ENCODE measurements at places on chromosomes 13 and 19.

- no peak for DNase-seq
Observed at GRCh38 chr19:13112555-13112954, 4.0 kb downstream of the TRMT1 start.

- no peak for DNase-seq
Observed at GRCh38 chr13:46058268-46058667, 5.7 kb upstream of the ZC3H13 start.

DNA sequence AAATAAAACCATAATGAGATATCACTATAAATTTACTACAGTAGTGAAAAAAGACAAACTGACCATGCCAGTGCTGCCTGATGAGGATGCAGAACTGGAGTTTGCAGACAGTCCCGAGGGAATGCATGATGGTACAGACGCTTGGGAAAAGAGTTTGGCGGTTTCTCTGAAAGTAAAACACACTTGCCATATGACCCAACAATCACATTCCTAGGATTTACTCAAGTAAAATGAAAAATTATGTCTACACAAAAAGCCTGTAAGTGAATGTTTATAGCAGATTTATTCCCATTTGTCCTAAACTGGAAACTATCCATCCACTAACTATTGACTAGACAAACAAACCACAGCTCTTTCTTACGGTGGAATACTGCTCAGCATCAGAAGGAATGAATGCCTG is 271.0 kb downstream of the DNAJC15 start:
- no peak for DNase-seq

- DNase-seq: no peak
Observed at GRCh38 chr19:8308891-8309291, 733 bp upstream of the CD320 start.

GRCh38 chr13:79780240-79780639 is 299.3 kb downstream of the NDFIP2 start:
- no peak for DNase-seq

DNA sequence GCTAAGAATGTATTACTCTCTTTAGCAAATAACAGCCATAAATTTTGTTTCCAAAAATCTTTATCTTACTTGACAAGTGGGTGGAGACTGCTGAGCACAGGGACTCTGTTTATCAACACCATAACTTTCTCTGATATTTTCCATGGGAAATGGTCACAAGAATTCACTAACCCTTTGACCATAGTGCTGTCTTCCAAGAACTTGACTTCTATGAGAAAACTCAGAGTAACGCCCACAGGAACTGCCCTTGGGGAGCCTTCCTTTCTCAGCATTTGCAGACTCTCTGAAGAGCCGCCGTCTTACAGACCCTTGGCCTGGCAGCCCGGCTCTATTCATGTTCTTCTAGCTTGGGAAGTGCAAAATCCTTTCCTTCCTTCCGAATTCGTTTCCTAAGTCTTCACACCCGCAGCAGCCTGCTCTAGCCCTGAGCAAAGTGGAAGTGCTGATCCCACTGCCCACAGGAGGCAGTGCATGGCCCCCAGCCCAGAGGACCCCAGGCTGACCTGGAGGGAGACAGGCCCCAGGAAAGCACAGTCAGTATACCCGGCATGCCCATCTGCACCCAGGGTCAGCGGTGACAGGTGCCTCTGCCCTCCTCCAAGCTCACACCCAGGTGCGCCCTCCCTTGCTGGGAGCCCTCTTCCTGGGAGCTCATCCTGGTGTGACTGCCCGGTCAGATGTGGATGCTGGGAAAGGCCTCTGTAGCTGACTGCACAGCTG is 10.2 kb downstream of the GAS6 start:
- no peak for DNase-seq

DNA sequence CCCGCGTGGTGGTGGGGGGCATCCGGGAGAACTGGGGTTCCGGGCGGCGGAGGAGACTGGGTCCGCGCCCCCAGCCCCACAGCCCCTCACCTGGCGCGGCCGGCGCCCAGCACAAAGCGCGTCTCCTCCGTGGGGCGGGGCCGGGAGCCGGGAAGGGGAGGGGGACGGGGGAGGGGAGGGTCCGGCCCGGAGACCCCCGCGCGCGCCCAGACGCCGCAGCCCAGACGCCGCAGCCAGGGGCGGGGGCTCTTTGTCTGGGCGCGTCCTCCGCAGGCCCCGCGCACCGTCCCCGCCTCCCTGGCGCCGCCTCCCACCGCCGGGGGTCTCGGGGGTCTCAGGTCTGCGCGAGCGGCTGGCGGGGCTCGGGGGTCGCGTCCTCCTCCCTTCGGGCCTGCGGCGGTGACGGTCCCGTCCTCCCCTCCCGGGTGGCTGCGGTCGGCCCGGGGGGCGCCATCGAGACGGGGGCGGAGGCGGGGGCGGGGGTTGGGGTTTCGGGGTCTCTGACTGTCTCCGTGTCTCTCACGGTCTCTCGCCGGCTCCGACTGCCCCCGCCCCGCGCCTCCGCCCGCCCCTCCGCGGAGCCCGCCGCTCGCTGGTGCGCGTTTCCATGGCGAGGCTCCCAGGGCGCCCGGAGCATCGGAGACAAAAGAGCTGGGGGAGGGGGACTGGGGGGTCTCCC is at the start of gene PLPPR3:
Gene PLPPR3 (minus strand): TSS at position 131 of the 679 bp plus-strand sequence. CDS start 396 bp downstream, outside the sequence.
- DNase-seq: peak; percentile 79

DNA sequence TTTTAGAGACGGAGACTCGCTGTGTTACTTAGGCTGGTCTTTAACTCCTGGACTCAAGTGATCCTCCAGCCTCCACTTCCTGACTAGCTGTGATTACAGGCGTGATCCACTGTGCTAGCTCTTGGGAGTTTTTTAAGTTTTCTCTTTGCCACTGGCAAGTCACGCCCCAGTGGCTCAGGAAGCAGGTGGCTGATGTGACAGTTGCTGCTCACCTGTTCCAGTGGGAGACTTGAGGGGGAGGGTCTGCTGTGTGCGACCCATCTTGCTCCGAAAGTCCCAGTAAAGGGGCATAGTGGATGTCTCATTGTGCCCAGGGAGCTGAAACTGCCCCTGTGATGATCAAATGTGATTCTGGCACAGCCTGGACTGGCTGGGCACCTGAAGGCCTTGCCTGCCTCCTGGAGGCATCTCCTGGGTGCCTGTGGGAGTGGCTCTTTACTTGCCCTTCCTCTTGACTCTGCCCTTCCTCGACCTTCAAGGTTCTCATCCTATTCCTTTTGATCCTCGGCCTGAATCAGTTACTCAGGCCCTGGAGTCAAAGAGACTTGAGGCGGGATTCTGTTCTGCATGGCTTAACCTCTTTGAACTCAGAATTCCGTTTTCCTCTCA is 7.8 kb downstream of the SMARCA4 start:
- DNase-seq: no peak

DNA sequence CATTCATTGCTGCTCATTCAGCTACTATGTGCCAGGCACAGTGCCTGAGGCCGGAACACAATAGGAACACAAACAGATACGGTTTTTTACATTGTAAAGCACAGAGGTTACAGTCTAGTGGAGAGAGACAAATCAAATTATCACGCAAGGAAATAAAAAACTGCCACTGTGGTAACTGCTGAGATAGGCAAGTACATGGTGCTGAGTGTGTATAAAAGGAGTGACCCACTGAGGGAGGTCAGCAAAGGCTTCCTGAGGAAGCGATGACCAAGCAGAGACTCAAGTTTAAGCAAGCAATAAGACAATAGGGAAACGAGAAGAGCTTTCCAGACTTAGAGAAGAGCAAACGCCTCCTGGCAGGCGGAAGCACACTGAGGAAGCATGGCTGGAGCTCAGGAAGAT is 56.4 kb downstream of the NUFIP1 start:
- no peak for DNase-seq

GRCh38 chr19:51333836-51334460 is 8.0 kb downstream of the VSIG10L start:
- DNase-seq: no peak

DNA sequence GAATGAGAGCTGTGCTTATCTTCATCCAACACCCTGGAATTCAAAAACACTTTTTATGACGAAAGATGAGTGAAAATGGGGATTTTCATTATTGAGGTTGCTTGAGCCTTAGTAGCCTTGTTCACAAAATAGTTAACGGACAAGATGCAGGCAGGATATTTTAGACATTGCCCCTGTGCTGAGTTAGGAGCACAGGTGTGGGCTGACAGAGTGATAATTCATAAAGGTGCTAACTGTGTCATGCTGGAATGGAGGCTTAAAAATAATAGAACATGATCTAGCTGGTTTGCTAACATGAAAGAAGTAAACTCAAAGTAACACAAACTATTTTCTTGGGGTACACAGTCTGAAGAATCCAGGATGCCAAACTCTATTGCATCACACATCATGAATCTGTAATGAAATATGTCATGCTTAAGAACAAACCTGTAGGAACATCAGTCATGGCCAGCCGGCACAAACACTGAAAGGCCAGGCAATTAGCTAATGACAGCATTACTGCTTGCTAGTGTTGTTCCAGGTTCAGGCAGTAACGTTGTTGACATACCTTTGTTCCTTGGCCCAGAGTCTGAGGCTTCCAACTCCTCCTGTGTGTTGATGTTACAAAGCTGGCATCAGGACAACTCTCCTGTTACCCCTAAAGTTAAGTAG is 55.3 kb downstream of the FRY start:
- DNase-seq: no peak

GRCh38 chr19:8461376-8461775 is 16.6 kb downstream of the HNRNPM start:
- DNase-seq: no peak

GRCh38 chr19:2454962-2455850 is 1.6 kb downstream of the LMNB2 start:
- no peak for DNase-seq

DNA sequence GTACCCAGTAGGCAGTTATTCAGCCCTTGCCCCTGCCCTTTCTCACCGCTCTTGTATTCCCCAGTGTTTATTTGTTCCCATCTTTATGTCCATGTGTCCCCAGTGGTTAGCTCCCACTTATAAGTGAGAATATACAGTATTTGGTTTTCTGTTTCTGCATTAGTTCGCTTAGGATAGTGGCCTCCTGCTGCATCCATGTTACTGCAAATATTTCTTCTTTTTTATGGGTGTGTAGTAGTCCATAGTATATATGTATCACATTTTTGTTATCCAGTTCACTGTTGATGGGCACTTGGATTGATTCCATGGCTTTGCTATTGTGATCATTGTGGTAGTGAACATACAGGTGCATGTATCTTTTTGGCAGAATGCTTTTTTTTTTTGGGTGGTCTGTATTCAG is 32.7 kb downstream of the URI1 start:
- no peak for DNase-seq

- no peak for DNase-seq
Observed at GRCh38 chr13:27593267-27593666, 27.1 kb downstream of the LNX2 start.

GRCh38 chr13:110387451-110388107 is 80.5 kb downstream of the COL4A2 start:
- DNase-seq: no peak

DNA sequence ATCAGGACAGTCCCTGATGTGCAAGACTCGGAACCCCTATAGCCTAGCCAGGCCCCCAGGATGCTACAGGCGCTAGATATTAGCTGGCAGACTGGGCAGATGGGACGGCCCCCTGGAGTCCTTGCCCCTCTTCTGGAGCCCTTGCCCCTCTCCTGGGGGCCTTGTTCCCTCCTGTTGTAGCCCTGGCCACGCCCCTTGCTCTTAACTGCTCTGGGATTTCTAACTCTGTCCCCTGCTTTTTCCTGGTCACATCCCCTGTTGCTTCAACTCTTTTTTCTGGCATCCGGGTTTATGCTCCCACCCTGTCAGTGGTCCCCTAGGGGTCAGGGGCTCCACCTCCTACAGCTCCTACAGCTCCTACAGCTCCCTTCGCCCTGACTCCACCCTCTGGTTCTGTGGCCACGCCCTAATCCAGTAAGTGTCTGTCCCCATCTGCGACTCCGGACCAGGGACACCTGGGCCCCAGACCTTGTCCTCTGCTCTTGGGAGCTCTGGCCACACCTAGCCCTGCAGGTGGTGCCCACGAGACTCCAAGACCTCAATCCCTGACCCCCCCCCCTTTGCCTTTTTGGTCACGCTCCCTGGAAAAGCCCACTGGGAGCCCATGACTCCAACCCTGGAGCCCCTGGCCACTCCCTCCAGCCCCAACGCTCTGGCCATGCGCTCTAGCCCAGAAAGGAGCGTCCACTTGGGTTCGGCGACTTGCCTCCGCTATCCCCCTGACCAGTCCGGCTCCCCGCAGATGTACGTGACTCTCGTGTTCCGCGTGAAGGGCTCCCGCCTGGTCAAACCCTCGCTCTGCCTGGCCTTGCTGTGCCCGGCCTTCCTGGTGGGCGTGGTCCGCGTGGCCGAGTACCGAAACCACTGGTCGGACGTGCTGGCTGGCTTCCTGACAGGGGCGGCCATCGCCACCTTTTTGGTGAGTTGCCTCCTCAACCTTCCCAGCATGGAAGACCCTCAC is 6.8 kb downstream of the PLPPR2 start:
- no peak for DNase-seq

DNA sequence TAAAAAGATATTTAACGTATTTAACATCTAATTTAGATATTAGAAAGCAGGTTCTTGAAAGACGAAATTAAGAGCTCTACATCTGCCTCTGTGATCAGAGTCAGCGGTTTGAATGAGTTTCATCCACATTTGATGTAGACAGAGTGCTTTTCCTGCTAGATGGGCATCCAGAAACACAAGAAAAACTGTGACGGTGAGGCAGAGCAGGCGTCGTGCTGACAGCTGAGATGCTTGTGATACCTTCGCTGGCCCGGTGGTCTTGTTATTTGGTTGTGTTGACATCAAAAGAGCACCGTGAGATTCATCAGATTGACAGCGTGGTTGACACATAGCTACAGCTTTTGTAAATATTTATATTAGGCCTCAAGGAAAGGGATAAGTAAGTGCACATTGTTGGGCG is 399.1 kb downstream of the GPC5 start:
- no peak for DNase-seq

GRCh38 chr13:98839856-98840769 is 87.6 kb upstream of the SLC15A1 start:
- DNase-seq: peak; percentile 49

DNA sequence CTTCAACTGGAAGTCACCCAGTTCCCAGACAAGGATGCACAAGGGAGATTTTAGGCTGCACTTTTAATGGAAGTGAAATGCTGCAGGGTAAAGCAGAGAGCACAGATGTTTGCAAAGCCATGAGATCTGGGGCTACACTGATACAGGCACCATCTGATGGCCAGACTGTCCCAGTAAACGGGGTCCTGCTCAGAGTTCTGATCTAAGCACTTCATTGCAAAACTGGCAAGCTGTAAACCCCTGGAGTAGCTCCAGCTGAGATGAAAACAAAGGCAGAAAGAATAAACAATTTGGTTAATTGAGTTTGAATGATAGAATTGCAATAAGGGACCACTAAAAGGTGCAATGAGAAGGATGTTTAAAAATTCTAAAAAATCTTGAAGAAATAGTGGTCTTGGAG is 197.1 kb downstream of the OXGR1 start:
- no peak for DNase-seq

All from neuronal stem cell (in vitro differentiated cells).